ENCODE measurements at places on chromosomes 7 and 10.
A peak's percentile ranks its signal among the peaks of the same experiment; 100 is the strongest.

DNA sequence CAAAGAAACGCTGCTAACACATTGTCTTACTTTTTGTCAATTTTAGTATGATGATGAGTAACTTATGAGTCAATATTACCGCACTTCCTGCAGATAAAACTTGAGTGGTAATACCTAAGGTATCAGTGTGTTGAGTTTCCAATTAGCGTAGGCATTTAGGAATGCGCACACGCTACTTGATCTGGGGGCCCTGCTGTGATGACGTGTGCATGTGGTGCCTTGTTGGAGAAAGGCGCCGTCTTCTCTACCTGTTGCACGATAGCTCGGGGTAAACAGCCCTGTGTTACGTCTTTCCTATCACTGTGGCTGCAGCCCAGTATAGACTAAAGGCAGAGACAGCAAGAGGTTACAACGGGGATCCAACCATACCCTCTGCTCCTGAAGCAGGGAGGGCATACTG is 476.8 kb upstream of the ADARB2 start:
- no peak for DNase-seq

- no peak for DNase-seq
Measured at GRCh38 chr7:91064938-91065337, 199.3 kb upstream of the FZD1 start.

- no peak for DNase-seq
Measured at GRCh38 chr7:127628445-127628844, 10.5 kb upstream of the PAX4 start.

- no peak for DNase-seq
Measured at GRCh38 chr7:66213637-66214036, 8.5 kb downstream of the TPST1 start.

- no peak for DNase-seq
Measured at GRCh38 chr7:20388084-20388483, 57.4 kb downstream of the ITGB8 start.

DNA sequence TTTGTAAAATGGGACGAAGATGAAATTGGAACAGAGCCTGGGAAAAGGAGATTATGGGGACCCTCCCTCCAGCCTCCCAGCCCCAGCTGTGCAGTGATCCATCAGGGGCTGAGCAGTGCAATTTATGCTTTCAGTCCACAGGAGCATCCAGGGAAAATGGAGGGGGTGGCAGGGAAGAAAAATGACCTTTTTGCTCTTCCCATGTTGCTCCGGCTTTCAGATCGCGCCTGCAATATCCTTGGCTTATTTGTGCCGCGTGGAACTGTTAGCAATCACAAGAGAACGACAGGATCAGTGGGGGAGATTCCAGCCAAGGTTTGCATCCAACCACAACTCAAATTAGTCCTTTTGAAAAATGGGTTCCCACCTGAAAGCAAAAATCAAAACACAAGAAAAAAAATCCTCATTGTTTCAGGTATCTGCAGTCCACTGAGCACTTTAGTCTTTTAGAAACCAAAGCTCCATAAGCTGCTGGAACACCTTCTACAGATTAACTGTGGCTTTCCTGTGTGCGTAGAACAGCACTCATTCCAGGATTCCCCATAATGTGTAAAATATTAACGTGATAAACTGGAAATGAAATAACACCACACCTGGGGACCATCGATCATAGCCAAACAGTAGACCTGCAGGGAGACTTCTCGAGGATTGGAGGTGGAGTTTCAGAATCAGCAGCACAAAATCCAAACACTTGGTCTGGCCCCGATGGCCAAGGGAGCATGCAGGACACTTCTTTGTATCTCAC is 30.7 kb upstream of the SFMBT2 start:
- DNase-seq, result no peak

DNA sequence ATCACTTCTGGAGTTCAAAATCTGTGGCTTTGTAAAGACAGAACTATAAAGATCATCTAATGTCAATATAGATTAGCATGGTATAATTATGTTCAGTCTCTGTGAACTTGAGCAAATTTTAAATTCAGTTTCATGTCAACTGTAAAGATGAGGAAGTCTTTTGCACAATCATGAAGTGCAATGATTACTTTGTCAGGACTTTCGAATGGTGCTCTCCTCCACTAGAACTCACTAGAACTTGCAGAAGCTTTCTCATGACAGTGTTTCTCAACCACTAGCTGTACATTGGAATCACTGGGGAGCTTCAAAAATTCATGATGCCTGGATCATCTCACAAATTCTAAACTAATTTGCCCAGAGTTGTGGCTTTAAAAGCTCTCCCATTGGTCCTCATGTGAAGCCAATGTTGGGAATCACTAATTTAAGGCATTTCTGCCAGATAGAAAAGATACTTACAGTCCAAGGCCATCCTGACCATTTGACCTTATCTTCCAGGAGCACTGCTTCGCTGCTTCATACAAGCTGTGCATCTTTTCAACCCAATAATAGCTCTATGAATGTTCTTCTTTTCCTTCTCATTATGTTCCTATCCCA is 12.9 kb downstream of the OR2AE1 start:
- no peak for DNase-seq

- DNase-seq, result no peak
Measured at GRCh38 chr7:137870684-137871083, 23.9 kb upstream of the DGKI start.

GRCh38 chr7:72539702-72540101 is 127.6 kb upstream of the CALN1 start:
- DNase-seq, result no peak

DNA sequence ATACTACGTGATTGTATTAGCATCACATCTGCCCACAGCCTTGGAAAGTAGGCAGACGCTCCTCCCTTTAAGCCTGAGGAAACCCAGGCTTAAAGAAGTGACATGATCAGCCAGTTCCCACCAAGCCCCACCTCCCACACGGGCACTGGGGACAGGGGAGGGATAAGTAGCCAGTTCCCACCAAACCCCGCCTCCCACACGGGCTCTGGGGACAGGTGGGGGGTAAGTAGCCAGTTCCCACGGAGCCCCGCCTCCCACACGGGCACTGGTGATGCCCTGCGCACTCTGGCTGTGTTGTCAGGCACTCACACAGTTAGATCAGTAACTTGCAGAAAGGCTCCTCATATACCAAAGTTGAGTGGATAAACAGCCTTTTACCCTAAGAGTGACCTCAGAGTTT is 606.8 kb downstream of the PTPRN2 start:
- DNase-seq, result no peak

DNA sequence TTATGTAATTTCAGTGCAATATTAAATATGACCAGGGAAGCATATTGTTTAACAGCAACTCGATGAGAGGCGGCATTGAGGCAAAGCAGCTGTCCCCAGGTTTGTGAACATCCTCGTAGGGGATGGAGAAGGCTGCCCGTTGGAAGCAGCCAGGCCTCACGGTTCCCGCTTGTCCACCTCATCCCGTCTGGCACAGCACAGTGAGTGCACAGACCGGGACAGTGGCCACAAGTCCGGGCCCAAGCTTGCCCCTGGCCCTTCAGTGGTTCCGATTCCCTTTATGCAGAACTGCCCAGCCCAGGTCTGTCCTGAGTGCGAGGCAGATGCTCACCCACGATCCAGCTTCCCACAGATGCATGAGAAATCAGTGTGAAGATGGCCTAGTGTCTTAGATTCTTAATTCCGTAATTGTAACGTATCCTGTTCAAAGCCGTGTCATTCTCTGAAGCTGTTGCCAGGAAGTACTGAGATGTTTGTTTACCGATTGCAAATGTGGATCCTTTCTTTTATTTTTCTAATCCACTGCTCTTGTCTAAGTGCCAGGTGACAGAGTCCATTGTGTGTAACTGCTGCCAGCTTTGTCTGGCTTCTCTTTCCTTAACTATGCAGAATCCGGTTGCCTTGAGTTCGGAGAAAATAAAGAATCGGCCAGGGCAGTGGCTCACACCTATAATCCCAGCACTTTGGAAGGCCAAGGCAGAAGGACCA is 35.5 kb downstream of the PFKP start:
- no peak for DNase-seq

DNA sequence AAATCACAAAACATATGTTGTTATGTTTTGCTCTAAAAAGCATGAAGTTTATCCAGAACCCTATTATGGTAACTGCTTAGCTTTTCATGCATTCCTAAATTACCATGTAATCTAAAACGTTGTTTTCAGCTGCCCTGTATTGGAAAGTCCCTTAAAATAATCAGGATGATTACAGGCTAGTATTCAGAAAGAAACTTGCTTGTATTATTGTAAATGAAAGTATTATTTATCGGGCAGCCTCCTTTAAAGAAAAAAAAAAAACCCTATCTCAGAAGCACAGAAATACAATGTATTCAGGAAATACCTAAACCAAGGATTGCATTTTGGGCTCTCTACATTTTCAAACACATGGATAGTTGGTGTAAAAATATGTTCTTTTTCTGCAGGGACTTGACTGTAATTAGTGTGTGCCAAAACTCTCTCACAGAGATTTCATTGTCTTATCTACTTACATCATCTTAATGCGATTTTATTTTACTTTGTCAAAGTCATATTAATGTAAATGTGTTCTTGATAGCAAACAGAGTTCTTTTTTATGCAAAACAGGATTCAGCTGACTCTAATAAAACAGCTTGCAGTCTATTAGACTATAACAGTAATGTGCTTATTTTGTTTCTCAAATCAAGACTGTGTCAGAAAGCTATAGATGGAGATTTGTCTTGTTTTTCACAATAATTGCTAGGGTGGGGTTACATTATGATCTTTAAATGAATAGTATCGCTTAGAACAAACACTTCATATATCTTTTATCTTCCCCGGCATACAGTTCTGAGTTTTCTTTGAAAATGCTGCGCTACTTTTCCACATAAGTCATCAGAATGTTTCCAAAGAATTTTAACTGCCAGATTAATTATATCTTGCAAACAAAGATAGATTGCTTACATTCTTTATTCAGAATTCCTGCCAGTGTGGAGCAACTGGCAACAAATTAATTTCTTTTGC is 65.3 kb upstream of the ARID5B start:
- DNase-seq, result peak; percentile 37

- DNase-seq, result no peak
Measured at GRCh38 chr10:11758527-11759236, 16.5 kb downstream of the ECHDC3 start.

GRCh38 chr10:97669571-97669970 is 17.5 kb downstream of the AVPI1 start:
- no peak for DNase-seq

DNA sequence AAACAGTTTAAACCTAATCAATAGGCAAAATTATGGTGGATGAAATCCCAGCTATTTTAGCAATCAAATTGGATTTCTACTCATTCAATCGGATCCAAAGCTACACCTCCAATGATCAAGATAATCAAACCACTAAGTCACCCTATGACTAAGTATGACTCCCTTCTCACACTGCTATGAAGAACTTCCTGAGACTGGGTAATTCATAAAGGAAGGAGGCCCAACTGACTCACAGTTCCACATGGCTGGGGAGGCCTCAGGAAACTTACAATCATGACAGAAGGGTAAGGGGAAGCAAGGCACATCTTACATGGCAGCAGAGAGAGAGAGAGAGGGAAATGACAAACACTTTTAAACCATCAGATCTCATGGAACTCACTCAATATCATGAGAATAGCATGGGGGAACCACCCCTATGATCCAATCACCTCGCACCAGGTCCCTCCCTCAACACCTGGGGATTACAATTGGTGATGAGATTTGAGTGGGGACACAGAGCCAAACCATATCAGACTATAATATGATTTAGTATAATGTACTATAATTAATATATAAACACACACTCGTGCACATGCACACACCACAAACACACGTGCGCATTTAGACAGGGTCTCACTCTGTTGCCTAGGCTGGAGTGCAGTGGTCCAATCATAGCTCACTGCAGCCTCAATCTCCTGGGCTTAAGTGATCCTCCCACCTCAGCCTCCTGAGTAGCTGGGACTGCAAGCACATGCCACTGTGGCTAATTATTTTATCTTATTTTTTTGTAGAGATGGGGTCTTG is 213.6 kb upstream of the FOXK1 start:
- DNase-seq, result no peak

DNA sequence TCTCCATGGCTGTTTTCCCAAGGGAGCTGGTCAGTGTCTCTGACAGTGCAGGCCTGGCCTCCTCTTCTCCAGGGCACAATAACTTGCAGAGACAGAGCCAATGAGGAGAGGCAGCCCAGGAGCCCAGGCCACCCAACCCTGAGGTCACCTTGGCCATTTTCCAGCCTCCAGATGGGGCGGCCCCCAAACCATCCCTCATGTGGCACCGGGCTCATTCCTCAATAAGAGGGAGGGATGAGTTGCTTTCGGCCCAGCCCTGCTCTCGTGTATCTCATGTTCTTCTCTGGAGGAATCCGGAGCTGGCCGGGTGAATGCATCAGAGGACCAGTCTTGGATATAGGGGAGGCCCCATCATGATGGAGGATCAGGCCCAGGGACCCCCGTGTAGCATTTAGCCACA is 98.9 kb downstream of the C10orf105 start:
- DNase-seq, result no peak

DNA sequence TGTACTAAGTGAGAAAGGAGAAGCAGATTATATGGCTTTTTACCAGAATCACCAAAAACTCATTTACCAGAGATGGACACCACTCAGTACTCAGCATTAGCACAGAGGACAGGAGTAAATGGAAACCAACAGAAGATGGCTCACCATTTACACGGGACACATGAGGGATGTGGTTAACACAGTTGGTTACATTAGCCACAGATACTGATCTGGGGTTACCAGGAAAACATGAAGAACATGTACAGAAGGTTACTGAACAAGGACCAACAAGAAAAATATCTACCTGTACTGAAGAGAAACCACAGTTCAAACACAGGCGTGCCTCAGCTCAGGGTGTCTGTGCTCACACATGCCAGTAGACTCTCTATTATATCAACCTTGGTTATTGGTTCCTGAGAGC is 1285.8 kb upstream of the SORCS1 start:
- peak; percentile 68 for DNase-seq
